ENCODE measurements at places on chromosomes 4 and X. TPM values are rescaled to one million over a fixed set of nuclear protein-coding genes. Genes with fewer than 3 reads are reported as not detected.

The FRMPD3 gene
- 0.13 TPM for polyA plus RNA-seq

DNA sequence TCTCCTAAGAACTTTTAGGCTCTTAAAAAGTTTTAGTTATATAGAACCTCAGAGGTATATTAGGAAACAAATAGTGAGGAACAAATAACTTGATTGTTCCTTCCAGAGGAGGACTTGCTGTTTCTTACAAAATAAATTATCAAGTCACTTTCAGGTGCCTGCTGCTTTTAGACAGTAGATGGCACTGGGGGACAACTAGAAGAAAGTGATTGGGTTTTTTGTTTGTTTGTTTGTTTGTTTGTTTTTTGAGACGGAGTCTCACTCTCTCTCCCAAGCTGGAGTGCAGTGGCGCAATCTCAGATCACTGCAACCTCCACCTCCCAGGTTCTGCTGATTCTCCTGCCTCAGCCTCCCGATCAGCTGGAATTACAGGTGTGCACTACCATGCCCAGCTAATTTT, 35.4 kb upstream of the CDKL5 start:
- no peak for DNase-seq

DNA sequence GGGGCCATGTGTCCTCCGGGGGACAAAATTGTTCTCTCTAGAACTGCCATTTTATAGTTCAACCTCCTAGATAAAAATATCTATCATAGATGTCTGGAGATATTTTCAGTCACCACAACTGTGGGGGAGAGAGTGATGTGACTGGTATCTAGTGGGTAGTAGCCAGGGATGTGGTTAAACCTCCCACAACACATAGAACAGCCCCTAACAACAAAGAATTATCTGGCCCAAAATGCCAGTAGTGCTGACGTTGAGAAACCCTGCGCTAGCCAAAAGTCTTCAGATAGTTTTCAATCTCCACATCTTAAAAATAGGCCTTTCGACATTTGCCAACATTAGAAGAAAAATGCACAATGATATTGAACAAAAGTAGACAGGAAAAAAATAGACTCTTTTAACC, 19.0 kb upstream of the SUPT20HL2 start:
- DNase-seq, result no peak

The DIPK2B gene
- polyA plus RNA-seq, result 16.1 TPM

DNA sequence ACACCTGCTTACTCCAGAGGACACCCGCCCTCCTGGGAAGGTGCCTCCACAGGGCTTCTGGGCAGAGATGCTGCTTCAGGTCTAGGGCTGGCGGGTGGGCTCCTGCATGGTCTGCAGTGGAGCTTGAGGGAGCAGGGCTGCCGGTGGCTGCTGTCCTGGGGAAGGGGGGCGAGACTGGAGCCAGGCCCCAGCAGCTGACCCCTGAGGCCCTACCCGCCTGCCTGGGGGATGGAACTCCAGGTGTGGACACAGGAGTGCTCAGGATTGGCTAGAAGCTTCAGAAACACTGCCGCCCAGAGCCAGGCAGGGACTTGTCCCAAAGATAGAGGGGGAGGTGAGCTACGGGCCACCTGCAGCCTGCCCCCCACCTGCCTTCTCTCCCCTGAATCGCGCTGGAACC, 33.0 kb upstream of the ADRA2C start:
- DNase-seq, result no peak

GRCh38 chr4:7719354-7720174, 220.1 kb downstream of the AFAP1 start:
- DNase-seq, result peak; percentile 64

The TKTL2 gene
- not detected for polyA plus RNA-seq

- no peak for DNase-seq
Measured at GRCh38 chr4:76053730-76054129, 17.9 kb upstream of the CXCL11 start.

GRCh38 chrX:46169808-46170207, 375.4 kb downstream of the ZNF674 start:
- DNase-seq, result no peak

DNA sequence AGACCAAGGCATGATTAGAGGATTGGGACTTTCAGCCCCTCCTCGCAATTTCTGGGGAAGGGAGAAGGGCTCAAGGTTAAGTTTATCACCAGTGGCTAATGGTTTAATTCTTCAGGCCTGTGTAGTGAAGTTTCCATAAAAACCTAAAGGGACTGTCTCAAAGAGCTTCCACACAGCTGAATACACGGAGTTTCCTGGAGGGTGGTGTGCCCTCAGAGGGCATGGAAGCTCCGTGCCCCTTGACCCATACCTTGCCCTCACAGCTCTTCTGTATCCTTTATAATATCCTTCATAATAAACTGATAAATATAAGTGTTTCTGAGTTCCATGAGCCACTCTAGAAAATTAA, 66.6 kb upstream of the DDX60 start:
- no peak for DNase-seq

GRCh38 chr4:168736860-168737805, 240.3 kb downstream of the PALLD start:
- DNase-seq, result no peak

GRCh38 chrX:120755066-120755846, 120.4 kb downstream of the CT47B1 start:
- DNase-seq, result no peak

DNA sequence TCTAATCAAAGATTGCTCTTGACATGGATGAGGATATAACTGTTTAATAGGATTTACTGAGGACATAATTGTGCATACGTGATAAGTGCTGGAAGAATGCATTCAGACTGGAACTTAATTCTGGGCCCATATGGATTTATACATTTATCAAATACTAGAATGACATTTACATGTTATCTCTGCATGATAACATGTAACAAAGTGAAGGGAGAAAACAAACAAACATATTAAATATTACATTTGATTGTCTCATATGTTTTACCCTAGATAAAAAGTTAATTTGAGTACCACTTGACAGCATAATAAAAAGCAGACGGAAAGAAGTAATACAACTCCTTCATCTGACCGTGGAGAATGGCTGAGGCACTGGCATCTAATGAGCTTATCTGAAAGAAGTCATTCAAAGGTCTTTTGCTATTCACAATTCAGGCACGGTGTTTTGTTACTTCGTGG, 297.8 kb downstream of the PPP3CA start:
- no peak for DNase-seq

The SGMS2 gene
- 11.2 TPM for polyA plus RNA-seq

- DNase-seq, result no peak
Measured at GRCh38 chr4:170420255-170420693, 330.5 kb upstream of the AADAT start.

The SNX25 gene
- 9.3 TPM for polyA plus RNA-seq

DNA sequence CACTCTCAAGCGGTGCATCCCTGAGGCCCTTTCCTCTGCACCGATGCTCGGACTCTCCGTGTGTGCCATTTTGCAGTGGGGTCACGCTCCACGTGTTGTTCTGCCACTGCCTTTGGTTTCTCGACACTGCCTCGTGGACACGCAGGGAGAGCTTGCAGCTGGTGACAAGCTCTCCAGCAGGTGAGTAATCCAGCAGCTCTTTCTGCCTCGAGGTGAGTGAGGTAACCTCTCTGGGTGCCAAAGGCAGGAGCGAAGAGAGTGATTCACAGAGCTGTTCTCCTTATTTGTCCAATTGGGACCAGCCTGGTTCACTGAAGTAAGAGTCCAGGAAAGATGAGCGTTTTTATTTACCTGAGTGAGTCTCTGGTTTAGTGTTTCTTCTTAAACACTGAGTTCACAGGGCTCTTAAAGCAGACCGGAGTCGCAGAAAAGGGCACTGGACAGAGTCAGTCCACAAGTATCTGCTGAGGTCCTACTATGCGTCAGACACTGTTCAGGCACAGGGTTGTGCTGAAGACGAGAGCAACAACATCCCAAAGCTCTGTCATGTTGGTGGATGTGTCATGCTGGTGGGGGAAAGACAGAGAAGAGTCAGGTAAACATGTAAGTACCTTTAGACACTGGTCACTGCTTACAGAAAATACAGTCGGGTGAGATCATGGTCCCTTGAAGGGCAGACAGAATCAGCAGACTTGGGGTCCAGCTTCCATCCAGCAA, 61.8 kb downstream of the FHDC1 start:
- DNase-seq, result no peak

DNA sequence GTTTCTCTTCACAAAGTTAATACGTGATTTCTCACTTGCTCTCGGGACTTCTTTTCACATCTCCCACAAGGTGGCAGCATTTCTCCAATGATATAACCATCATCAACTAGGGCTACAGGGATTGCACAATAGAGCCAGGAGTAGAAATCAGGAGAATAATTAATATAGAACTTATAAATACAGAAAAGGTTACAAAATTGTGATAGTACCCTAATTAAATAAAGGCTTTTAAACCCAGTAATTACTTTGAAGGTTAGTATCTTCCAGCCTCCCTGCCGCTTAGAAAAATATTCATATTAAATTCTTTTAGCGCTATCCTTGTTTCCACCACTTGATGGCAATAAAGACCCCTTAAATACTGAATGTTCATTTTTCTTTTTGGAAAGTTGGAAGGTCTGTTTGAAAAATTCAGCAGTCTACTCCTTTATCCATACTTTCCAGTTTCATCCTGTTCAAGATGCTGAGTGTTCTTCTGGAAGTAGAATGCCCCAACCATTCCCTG, 65.8 kb downstream of the RASGEF1B start:
- peak; percentile 80 for DNase-seq

GRCh38 chrX:111443946-111444345, 32.0 kb upstream of the DCX start:
- no peak for DNase-seq

The ACTRT1 gene
- not detected for polyA plus RNA-seq

DNA sequence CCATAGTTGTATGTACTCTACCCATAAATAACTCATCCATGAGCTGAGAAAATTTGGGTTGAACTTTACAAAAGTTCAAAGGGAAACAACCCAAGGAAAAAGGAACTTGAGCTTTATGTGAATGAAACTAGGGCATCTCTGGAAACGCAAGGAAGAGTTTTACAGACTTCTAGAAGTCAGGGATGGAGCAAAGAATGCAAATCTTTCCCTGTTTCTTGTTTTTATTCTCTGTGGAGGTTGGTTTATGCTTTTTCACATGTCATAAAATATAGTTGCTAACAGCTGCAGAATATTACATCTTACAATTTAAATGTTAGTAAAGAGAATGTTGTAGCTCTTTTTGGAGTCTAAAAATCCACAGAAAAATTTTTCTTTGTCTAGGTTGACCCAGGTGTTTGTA, 754.1 kb downstream of the PCDH7 start:
- peak; percentile 9 for DNase-seq

The RRAGB gene
- polyA plus RNA-seq, result 16.1 TPM

GRCh38 chr4:183591301-183591700, 67.7 kb downstream of the RWDD4 start:
- no peak for DNase-seq

The SSX1 gene
- polyA plus RNA-seq, result not detected

DNA sequence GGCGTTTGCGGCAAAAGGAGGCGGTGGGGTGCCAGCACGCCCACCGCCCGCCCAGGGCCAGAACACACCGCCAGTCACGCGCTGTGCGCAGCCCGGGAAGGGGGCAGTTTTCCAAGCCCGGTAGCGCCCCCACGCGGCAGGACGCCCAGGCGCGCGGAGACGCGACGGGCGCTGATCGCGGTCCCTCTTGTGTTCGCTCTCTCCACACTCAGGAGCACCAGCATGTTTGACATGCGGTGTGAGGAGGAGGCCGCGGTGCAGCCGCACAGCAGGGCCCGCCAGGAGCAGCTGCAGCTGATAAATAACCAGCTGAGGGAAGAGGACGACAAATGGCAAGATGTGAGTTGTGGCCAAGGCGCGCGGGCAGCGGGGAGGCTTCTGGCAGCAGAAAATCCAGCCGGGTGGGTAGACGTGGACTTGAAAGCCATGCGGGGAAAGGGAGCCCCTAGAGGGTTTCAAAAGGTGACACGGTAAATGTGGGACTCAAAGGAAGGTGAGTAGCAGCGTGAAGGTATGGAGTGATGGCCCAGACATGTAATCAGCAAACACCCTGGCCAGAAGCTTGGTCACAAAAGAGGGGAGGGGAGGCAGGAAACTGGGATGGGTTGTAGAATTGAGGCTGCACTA, 104.1 kb downstream of the PHOX2B start:
- peak; percentile 79 for DNase-seq

- no peak for DNase-seq
Measured at GRCh38 chr4:120130786-120131185, 64.1 kb upstream of the MAD2L1 start.

- DNase-seq, result no peak
Measured at GRCh38 chr4:117400039-117400835, 314.9 kb upstream of the TRAM1L1 start.

The HTR2C gene
- polyA plus RNA-seq, result not detected

DNA sequence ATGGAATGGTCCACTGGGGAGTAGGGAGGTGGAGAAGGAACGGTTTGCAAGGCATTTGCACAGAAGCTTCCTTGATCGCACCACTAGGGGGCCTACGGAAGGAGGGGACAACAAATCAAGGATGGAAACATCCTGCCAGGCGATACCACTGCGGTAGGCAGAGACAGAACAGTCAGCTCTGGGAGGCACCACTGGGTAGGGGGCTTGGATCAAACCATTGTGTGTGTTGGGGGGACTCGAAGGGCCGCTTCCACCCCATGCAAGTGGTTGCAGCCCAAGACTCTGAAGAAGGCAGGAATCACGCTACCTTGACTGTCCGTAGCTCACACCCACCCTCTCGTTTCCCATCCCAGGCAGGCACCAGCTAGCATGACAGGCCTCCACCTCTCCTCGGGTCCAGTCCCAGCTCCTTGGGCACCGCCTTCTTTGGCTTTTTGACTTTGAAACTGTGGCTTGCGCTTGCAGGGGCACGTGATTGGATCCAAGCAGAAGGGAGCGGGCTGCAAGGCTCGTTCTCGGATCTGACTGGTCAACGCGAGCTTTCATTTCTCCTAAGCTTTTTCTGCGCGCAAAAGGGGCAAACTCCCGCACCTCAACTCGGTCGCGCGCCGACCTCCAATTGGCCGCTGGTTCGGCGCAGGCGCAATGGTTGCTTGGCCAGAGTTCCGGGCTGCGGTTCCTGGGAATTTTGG, 28.4 kb downstream of the GAGE1 start:
- no peak for DNase-seq

The MAGEA9B gene
- polyA plus RNA-seq, result not detected

DNA sequence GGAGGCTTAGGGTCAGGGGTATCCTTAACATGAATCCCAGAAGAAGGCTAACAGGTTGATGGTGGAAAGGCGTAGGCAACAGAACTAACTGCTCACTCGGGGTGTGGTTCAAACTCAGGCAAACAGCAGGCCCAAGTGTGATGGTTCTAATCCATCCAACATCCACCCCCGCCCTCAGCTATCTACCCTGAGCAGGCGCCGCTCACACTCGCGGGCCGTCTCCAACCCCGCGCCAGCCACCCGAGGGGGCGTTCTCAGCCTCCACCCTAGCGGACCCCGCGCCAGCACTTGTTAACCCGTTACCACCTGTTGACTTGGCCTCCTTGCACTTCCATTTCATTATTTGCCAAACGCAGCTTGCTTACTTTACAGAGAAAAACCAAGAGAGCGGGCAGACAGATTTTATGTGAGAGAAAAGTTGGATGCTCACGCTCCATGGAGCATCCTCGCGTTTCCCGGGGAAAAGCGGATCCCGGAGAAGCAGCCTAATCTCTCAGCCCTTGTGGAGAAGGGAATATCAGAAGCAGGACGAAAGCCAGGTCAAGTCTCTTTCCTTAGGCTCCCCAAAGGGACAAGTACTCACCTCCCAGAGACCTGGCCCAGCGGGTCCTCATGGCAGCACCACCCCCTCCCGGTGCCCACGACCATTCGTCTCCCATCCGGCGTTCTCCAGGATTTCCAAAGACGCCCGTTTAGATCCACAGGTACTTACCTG, 773 bp downstream of the SNCA start:
- peak; percentile 3 for DNase-seq

Data from muscle of arm (tissue), 14 donors.